NCI-H524 (cell line): ENCODE measurements at places on chromosomes 5 and 9.

DNA sequence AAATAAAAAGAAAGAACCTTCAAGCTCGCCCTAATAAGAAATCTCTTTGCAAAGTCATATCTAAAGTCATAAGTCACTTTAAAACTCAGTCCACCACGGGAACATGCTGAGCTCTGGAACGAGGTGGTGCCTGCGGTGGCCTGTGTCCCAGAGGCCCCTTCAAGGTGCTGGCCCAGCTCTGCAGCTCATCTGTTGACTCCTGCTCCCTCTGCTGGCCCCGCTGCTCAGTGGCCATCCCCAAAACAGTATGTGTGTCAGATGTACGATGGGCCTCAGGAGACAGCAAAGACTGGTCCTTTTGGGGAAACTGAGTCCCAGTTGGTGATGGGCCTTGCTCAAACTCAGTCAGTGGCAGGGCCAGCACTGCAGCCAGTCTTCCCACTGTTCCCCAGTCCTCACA is 22.8 kb upstream of the FOXB2 start:
- DNase-seq = peak; percentile 0

DNA sequence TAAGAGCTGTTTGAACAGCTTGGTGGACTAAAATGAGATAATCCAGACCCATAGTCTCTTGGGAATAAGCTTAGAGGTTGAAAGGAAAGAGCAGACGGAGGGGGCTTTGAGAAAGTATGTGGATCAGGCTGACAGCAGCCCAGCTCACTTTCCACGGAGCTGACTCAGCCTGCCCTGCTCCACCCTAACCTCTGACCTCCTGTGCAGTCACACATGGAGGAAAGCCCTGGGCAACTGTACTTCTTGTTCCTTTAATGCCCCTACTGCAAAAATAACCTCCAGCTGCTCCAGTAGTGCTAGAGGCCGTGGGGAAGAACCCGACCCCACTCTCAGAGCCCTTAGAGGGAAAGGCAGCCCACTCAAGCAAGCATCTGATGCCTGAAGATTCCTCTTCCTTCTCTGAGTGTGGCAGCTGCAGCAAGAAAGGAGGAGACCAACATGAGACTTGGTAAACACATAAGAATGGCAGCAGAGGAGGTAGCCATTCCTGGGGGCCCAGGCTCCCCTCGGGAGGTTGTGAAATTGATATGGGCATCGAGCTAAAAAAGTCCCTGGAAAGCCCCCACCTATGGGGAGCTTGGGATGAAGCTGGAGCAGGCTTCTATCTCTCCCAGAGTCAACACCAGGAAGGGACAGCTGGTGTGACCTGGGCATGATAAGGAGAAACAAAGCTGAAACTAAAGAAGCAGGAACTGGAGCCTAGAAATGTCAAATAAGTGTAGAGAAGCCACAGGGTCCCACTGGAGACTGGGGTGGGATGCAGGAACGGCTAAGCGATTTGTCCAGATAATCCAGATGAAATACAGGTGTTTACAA is 204.3 kb downstream of the PIK3R1 start:
- DNase-seq = peak; percentile 78

- no peak for DNase-seq
These were observed 28.2 kb downstream of the TCERG1 start for GRCh38 chr5:146475190-146475780.

GRCh38 chr5:175317872-175318271 is 126.1 kb downstream of the DRD1 start:
- DNase-seq = no peak

DNA sequence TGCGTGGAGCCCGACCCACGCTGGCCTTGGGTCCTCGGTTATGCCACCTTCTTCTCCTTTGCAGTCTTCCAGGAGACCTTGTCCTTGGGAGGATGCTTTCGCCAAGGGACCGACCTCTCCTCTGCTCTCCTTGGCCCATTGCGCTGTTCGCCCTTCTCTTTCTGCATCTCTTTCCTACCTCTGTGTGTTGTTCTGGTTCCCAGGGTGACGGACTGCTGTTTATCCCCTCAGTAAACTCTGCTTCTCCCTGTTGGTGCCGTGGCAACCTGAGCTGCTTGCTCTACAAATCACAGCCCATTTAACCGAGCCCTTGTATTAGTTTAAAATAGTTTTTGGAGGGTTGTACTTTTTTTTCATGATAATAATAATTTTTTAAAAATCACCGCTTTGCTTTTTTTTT is 97.9 kb downstream of the DAPK1 start:
- DNase-seq = no peak

DNA sequence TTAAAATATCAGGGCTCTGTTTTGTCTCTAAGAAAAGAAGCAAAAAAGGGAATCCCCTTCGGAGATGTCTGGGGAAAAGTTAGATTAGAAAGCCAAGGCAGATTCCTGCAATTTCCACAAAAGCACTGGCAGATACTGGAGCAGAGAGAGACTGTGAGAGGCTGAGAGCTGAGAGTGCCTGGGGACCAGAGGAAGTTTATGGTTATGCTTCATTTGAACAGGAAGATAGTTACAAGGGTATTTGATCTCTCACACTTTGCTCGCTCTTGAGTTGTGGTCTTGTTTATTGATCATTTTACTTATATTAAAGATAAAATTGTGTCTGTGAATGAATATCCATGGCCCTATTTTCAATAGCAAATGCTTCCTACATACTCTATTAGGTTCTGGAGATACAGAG is 32.8 kb upstream of the FAM81B start:
- DNase-seq = no peak

DNA sequence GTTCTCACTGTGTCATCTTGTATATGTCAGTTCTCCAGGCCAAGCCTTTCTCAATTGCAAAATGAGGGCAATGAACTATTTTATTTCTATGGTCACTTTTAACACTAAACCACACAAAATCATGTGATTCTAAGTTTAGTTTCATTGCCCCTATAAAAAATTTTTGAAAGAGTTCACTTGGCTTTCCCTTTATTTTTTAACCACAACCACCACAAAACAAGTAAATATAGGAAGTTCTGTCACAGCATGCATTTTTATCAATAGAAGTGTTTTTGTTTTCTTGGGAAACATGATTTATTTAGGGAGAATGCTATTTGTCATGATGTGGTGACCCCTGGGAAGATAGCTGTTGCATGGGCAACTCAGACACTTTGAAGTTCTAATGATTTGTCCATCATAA is 169.1 kb downstream of the CSNK1G3 start:
- no peak for DNase-seq

DNA sequence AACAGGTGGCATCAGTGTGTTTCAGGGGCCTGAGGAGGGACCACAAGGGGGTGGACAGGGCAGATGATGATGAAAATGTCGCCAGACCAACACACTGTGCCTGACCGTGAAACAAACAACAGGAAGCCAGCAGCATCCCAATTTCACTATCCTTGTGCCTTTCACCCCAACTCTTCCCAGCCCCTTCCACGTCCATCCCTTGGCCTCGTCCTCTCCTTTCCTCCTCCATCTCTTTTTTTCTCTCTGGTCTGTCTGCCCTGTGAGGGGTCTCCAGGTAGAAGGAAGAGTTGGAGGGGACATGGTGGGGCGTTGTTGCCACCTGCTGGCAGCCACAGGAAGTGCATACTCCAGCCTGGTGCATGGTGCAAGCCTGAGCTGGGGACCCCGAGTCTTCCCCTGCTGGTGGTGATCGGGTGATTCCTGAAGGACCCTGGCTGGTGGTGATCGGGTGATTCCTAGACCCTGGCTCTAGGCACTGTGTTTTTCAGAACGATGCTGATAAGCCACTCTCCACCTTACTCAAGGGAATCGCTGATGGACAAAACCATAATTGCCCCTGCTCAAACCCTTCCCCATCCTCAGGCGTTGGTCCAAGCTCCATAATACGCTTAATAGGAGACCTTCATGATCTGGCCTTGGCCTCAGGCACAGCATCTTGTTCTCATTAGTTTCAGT is 21.7 kb upstream of the NSD1 start:
- peak; percentile 69 for DNase-seq

DNA sequence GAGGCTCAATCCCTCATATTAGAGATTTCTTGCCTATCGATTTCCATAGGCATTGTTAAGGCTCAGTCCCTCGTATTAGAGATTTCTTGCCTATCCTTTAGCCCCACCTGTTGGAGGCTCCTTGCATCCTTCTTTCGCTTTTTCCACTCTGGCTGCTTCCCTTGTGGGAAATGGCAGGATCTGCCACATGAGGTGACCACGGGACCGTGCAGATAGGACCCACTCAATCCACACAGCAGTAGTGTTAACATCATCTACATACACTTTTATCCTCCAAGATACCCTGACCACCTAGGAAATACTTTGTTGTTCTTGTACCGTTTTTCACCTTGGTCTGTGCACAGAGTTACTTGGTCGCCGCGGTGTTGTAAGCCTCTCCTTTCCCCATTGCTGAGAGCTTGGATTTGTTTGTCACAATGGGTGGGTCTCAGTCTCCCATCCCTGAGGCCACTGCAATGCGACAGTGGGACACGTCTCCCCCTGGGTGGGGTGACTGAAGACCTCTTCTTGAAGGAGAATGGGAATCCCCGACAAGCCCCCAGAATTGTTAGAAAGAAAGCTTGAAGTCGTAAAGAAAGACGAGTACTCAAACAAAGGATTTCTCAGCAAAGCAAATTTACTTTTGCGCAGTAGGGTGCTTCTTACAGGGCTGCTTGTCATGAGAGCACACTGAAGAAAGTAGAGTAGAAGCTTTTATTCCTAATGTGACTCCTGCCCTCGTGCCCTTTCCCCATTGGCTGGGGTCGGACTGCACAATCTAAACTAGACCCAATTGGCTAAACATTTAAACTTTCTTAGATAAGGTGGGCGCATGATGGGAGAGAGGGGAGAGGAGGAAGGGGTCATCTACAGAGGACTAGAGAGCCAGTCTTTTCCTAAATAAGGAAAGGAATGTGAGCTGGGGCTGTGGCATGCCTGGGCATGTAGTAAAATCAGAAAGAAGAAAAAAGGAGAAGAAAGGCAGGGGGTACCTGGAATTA is 19.8 kb downstream of the IFT74 start:
- DNase-seq = peak; percentile 46

GRCh38 chr5:92559781-92560180 is 1021.2 kb downstream of the NR2F1-AS1 start:
- DNase-seq = no peak

DNA sequence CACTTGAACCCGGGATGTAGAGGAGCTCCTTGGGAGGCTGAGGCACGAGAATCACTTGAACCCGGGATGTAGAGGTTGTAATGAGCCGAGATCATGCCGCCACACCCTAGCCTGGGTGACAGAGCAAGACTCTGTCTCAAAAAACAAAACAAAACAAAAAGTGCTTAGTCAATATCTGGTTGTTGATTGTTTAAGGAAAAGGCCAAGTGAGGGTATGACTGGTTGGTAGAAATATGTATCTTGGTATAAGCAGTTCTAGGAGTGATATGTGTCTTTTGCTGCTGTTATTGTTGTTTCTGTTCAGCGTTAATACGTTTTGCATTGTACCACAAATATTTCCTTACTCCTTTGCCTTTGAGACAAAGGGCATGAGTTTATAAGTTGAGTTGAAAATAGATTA is 210.7 kb upstream of the DMRT1 start:
- no peak for DNase-seq

- DNase-seq = no peak
These were observed 741.3 kb downstream of the TLE1 start for GRCh38 chr9:80948066-80948465.
